Activated CD4-positive, alpha-beta T cell treated with anti-CD3 and anti-CD28 coated beads, Interleukin-2, amount 50 U/mL, for 48 hours (primary cell): ENCODE measurements at places on chromosomes 6 and 20.

DNA sequence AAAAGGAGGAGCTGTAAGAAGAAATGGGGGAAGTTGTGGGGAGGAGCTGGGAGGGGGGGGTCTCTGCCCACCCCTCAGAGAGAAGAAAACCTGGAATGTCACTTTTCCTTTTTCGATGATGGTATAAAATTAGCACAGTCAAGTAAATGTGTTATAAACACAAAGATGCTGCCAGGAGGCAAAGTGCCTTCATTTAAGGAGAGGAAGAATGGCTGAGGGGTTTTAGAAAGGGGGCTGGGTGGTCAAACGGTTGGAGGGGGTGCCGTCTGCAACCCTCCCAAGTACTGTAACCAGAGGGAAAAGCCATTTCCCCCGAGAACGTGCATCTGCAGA lies 25.0 kb downstream of the PMEPA1 start:
- no peak for DNase-seq

GRCh38 chr6:151109361-151109760 lies 130.4 kb upstream of the AKAP12 start:
- DNase-seq, result no peak

- DNase-seq, result peak; percentile 56
These were observed 556 bp downstream of the PANK2 start for GRCh38 chr20:3889489-3890397.

DNA sequence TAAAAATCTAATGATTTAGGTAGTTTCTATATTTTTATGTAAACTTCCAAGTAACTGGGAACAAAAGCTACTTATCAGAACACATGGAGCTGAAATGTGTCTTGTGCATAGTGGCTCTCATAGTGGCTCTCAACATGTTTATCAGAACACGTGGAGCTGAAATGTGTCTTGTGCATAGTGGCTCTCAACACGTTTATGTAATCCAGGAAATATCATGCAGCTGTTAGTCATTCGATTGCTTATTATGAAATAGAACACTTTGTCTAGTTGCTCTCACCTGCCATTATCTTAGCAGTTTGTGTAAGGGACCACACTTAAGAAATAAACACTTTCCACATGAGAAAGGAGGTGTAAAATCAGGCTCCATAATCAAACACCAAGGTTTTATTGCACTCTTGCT lies 119.2 kb upstream of the ASCC3 start:
- no peak for DNase-seq
